ENCODE measurements at places on chromosomes 2 and 18. TPM values are rescaled to one million over a fixed set of nuclear protein-coding genes. Genes with fewer than 3 reads are reported as not detected.

DNA sequence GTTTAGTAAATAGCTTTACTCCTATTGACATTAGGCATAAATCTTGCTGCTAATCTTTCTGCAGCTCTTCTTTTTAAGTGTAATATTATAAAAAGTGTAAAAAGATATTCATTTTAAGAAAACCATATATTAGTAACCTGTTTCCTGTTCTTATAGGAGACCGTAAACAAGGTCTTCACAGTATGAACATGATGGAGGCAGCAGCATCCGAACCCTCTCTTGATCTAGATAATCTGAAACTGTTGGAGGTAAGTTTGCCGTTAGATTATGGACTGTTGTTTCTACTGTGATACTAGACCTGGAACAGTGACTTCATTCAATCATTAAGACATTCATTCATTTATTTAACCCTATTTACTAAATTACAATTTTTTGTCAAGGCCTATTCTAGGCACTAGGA lies 120.0 kb upstream of the FAM117B start:
- H3K27ac ChIP-seq, result no peak overlapping the region
- no peaks in the 10 kb centered on the region for H3K4me1 ChIP-seq
- DNase-seq, result no peak

STON1 gene
- total RNA-seq, result 5.0 TPM

SLC38A11 gene
- 0.50 TPM for total RNA-seq

- H3K4me1 ChIP-seq, result peaks cover 2% of the 10 kb centered on the region
- peaks cover 17% of the 10 kb centered on the region for H3K27me3 ChIP-seq
- H3K36me3 ChIP-seq, result no peaks in the 10 kb centered on the region
- DNase-seq, result no peak
Observed at GRCh38 chr18:5625076-5625475, 81.3 kb upstream of the EPB41L3 start.

DNA sequence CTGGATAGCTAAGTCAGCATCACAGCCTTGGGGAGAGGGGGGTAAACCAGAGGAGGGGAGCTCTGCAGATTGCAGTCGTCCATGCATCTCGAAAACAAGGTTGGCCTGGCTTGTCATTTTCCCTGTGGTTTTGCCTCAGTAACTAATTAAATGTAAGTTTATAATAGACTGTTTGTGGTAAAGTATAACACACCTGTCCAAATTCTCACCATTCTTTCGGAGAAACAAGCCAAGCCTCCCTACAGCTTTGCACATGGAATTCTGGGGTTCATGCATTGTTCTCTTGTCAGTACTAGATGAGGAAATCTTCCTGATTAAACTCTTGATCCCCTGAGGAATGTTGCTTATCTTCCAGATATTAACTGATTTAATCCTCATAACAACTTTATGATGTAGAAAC lies 1065.2 kb upstream of the FAM98A start:
- no peaks in the 10 kb centered on the region for H3K27me3 ChIP-seq
- DNase-seq, result no peak
- no peak overlapping the region for H3K4me3 ChIP-seq
- H3K27ac ChIP-seq, result no peak overlapping the region

DNA sequence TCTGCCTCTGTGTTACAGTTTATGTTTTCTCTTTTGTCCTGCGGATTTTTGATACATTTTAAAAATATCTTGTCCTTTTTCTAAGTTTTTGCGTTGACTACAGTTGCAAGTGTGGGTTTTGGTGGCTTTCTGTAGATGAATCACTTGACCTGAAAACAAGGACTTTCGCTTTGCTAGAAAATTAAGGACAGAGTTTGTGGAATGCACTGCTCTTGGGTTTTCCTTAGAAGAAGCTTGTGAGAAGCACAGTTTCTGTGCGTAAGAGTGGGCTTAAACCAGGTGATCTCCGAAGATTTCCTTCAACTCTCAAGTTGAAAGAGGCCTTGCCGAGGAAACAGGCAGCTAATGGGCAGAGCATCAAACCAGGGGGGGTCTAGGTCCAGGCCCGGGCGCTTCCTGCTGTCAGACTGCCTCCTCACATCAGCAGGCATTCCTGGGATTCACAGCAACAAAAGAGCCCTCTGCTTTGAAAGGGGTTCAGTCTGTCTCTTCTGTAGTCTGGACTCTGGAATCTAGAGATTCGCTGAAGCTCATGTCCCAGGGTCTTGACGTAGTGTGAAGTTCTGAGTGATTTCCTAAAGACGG lies 17.3 kb downstream of the NCK2 start:
- no peaks in the 10 kb centered on the region for H3K27me3 ChIP-seq
- no peaks in the 10 kb centered on the region for H3K36me3 ChIP-seq
- H3K4me3 ChIP-seq, result no peak overlapping the region
- no peak overlapping the region for H3K27ac ChIP-seq
- DNase-seq, result no peak
- H3K4me1 ChIP-seq, result peaks cover 41% of the 10 kb centered on the region

DNA sequence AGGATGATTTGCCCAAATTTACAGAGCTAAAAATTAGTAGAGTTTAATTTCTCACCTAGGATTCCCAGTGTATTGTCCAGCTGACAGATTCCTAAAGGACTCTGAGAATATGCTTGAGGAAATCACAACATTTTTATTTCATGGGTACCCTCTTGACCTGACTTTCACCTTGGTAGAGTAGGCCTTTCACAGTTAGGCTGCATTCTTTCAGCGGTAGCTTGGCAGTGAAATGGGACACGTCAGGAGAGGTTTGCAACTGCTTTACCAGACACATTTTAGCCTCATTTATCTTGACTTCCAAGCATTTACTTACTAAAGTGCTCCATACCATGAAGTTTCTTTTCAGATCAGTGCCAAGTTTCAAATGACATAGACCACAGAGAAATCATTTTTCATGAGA lies 937.9 kb upstream of the LRRTM1 start:
- no peak overlapping the region for H3K27ac ChIP-seq
- H3K27me3 ChIP-seq, result no peaks in the 10 kb centered on the region
- no peak overlapping the region for H3K4me3 ChIP-seq
- no peak for DNase-seq
- H3K36me3 ChIP-seq, result no peaks in the 10 kb centered on the region
- no peaks in the 10 kb centered on the region for H3K4me1 ChIP-seq

DNA sequence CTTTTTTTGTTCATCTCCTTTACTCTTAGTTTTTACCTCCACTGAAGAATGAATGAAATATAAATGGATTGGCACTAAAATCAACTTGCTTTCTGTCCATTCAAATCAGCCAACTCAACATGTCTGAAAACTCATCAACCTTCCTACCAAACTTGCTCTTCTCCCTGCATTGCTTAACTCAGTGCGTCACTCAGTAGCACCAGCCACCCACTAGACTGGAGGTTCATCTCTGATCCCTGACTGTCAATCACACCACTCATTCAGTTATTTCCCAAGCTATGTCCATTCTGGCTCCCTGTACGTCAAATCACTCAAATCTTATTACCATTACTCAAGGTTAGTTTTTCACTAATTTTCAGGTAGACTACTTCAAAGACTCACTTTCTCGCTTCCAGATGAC lies 75.2 kb upstream of the RBMS1 start:
- no peak overlapping the region for H3K27ac ChIP-seq
- no peaks in the 10 kb centered on the region for H3K27me3 ChIP-seq
- no peak for DNase-seq
- peaks cover 47% of the 10 kb centered on the region for H3K4me1 ChIP-seq
